CD4-positive, alpha-beta T cell treated with Interleukin-17A for 1 hour (primary cell): ENCODE measurements at places on chromosomes 3 and 15.
A peak's percentile ranks its signal among the peaks of the same experiment; 100 is the strongest.

- no peak for DNase-seq
Measured at GRCh38 chr3:82940124-82940523, 1178.7 kb upstream of the GBE1 start.

- DNase-seq = no peak
Measured at GRCh38 chr3:128481438-128481942, 11.5 kb downstream of the GATA2 start.

- no peak for DNase-seq
Measured at GRCh38 chr3:69741032-69741767, 1.9 kb downstream of the MITF start.

DNA sequence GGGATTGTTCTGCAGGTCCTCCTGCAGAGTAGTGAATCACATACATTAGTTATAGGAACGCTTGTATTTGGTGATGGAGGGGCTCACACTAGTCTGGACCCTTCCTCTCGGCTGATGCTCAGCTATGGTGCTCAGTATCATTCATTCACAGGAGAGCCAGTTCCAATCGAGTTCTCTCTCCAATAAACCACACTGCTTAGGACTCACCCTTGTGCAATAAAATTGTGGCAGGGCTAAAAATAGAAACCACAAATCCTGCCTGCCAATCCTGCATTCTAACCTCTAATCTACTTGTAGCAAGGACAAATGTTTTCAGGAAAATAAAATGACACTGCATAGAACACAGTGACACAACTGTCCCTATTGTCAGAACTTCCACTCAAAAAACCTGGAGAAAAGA lies 138.4 kb upstream of the TBL1XR1 start:
- no peak for DNase-seq

DNA sequence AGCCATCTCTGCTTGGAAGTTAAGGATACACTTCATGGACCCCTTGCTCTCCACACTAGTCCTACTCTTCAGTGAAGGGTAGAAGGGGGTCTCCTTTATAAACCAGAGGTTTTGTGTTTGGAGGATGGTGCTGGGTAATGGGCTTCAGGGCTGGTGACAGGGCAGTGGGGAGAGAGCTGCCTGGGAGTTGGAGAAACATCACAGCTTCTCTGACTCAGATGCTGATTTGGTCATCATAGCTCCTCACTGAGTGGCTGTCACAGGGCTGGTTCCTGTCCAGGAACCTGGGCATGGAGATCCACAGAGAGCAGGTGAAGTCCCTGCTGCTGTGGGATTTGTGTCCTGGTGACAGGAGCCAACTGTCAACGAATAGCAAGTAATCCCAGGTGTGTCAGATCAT lies 333.9 kb upstream of the ATP10A start:
- DNase-seq = no peak

DNA sequence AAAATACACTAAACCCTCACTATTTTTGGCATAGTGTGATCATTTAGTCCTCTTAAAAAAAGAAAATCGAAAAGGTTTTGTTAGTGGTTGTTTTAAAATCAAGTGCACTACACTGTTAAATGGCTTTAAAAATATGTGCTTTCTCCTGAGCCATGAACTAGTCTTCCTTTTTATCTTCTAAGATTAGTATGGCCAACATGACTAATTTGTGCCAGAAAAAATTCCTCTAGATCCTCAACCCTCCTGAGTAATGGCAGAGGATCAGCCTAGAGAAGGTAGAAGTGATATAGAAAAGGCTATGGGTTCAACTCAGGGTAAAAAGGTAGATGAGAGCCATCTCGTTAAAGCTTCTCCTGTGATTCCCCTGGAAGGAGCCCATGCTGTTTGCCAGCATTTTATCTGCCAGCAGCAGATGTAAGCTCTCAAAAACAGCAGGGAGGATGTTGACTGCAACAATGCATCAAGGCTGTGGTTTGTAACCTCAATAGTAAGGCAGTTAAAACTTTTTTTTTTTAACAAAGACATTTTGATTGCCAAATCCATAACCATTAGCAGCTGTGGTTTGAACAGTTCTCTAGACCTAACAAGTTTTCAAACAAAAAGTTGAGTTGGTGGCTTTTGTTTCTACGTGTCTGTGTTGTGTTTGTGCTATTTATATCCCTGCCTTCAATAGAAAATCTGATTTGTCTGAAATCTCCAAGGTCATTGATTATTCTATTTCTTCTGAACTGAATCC lies 30.2 kb upstream of the ZNF609 start:
- DNase-seq = peak; percentile 73

- DNase-seq = no peak
Measured at GRCh38 chr15:99582508-99582960, 16.8 kb downstream of the MEF2A start.

DNA sequence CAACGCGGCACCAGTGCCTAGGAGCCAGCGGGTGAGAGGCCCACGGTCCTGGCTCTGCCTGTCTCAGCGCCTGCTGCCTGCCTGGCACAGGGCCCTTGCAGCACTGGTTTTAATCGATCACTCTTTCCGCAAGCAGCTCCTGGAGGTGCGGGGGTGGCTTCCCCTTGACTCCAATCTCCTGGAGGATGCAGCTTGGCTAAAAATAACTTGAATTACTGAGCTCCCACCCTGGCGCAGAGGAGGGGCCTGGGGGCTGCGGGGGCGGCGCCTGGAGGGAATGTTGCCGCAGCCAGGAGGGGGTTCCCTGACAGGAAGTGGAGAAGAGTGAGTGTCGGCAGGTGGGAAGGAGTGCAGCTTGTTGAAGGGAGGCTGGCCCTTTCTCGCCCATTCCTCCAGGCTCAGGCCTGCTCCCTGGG lies 9.9 kb upstream of the RPL29 start:
- DNase-seq = no peak

DNA sequence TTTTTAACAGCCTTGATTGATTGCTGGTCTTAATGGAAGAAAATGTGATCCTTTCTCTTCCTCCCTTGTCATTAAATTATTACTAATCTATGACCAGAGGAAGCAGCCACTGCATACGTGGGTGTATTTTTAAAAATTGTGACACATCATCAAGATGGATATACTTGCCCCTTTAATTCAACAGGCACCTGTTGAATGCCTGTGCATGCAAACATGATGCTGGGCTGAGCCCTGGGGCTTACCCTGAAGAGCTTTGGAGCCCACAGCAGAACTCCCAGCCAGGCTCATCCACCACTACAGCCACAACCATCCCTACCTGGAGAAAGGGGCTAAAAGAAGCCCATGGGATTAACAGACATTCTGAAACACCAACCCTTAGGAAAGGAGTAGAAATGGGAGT lies 297.2 kb upstream of the CTDSPL start:
- DNase-seq = no peak

GRCh38 chr3:124620600-124621063 lies 109.6 kb upstream of the UMPS start:
- DNase-seq = peak; percentile 56

GRCh38 chr3:64223791-64224745 lies 1.2 kb downstream of the PRICKLE2 start:
- DNase-seq = no peak

GRCh38 chr3:132038198-132038825 lies 3.5 kb upstream of the CPNE4 start:
- no peak for DNase-seq

DNA sequence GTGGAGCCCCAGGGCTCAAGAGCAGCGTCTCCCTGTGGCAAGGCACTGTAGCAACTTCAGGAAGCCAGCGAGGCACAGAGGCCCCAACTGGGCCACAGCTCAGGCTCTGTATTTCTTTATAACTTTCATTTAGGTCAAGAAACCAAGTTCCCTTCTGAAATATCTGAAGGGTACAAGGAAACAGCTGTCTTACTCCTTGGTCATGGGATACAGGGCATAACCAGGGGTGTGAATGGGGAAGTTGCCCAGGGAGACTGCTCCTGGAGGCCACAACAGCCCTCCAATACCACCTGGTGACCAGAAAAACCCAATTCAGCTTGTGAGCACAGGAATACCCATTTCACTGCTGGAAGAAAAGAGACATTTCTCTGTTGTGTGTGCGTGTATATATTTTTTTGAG lies 13.3 kb upstream of the SPTBN5 start:
- no peak for DNase-seq

- no peak for DNase-seq
Measured at GRCh38 chr3:183377307-183377959, 51.0 kb downstream of the MCF2L2 start.
